HT1080 (cell line): ENCODE measurements at places on chromosomes 2 and 18. TPM values are rescaled to one million over a fixed set of nuclear protein-coding genes. Genes with fewer than 3 reads are reported as not detected.

The TANC1 gene
- 17.0 and 20.0 TPM in 2 replicates for total RNA-seq

The MSTN gene
- total RNA-seq = 0.03 TPM in 1 of 2 replicates, not detected in the other

The DTNA gene
- 10.6 and 15.8 TPM in 2 replicates for total RNA-seq

The ZEB2 gene
- total RNA-seq = 13.1 and 15.5 TPM in 2 replicates

The CPS1 gene
- 13.8 and 17.4 TPM in 2 replicates for total RNA-seq

The MFF gene
- 109 and 132 TPM in 2 replicates for total RNA-seq

The FEZ2 gene
- total RNA-seq = 39.3 and 42.4 TPM in 2 replicates

The NPHP1 gene
- 1.8 and 1.9 TPM in 2 replicates for total RNA-seq

The CCDC138 gene
- 10.4 and 14.8 TPM in 2 replicates for total RNA-seq

The MC2R gene
- total RNA-seq = not detected in 2 replicates

The LRP1B gene
- 0.03 and 0.05 TPM in 2 replicates for total RNA-seq

The NAT8 gene
- total RNA-seq = not detected in 2 replicates

The SP140L gene
- total RNA-seq = 9.3 and 10.4 TPM in 2 replicates

The ESPNL gene
- 0.27 and 0.85 TPM in 2 replicates for total RNA-seq

The PLEKHM3 gene
- 5.5 and 7.8 TPM in 2 replicates for total RNA-seq

The CYP26B1 gene
- total RNA-seq = 0.05 TPM in 1 of 2 replicates, not detected in the other

The IHH gene
- not detected in 2 replicates for total RNA-seq

The HOXD4 gene
- total RNA-seq = not detected in 2 replicates

The SLC8A1 gene
- total RNA-seq = 8.3 and 8.8 TPM in 2 replicates

The B3GNT7 gene
- total RNA-seq = 0.14 TPM in 1 of 2 replicates, not detected in the other

The CD8A gene
- total RNA-seq = not detected in 2 replicates

The ABCG8 gene
- total RNA-seq = not detected in 2 replicates

The TYMS gene
- total RNA-seq = 59.2 and 135 TPM in 2 replicates

The KANSL1L gene
- 5.6 and 6.4 TPM in 2 replicates for total RNA-seq

The PTPRN gene
- total RNA-seq = 10.2 and 11.2 TPM in 2 replicates

The VIL1 gene
- total RNA-seq = 0.05 TPM in 1 of 2 replicates, not detected in the other

The OTOS gene
- total RNA-seq = not detected in 2 replicates

The EGR4 gene
- total RNA-seq = not detected in 2 replicates

The CASP10 gene
- total RNA-seq = 1.5 and 2.0 TPM in 2 replicates

The SLC19A3 gene
- total RNA-seq = not detected in 2 replicates
